Eye (tissue), 1 donor: ENCODE measurements at places on chromosomes 5 and 9.

- no peak for DNase-seq
Measured at GRCh38 chr5:28305891-28306290, 1267.5 kb upstream of the CDH9 start.

DNA sequence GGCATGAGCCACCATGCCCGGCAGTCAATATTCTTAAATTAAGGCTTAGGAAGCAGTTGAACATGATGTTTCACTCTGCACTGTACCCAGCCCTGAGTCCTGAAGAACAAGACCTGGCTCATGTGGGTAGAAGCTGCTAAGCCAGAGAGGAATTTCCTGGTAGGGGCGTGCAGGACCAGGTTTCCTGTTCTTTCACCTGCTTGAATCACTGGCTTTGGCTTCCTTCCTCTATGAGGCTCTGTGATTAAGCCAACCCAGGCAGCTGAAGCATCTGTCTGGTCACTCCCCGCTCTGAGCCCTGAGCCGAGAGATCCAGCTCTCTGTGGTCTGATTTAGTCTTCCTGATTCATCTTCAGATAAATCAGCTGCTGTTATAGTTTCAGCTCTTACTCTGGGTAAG lies 29.1 kb downstream of the CFAP77 start:
- no peak for DNase-seq

- DNase-seq, result no peak
Measured at GRCh38 chr5:10489810-10490426, 48.2 kb downstream of the ROPN1L start.

- no peak for DNase-seq
Measured at GRCh38 chr9:27880156-27880555, 306.9 kb upstream of the C9orf72 start.

GRCh38 chr5:980966-981365 lies 27.6 kb upstream of the NKD2 start:
- peak; percentile 77 for DNase-seq

- no peak for DNase-seq
Measured at GRCh38 chr5:123131551-123132204, 42.6 kb downstream of the PRDM6 start.

DNA sequence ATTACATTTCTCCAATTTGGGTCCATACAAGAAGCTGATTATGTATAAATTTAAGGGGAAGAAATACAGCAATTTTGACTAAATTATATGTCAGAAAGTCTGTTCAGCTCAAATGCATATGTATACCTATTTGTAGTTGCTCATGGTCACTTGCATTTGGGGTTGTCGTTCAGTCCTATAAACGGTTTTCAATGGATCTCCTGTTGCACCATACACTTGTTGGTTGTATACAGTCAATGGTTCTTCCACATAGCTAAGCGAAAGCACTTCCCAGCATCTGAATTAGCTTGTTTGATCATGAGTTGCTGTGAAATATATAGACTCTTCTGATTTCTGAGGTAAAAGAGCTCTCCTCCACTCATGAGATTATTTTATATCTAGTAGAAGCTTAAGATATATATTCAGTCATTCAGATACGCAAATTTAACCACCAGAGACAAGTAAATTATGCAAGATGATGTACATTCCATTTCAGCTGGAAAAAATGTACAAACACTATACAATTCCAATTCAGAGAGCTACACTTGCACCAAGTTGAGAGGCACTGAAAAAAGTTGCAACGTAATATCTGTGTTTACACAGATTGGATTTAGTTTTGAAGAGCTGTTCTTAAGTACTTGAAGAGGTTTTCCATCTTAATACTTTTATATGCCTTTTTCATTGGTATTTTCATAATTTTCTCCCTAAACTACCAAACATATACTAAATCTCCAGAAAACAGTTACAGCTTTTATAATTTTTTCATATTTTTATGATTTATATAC lies 64.4 kb upstream of the POU5F2 start:
- DNase-seq, result no peak

DNA sequence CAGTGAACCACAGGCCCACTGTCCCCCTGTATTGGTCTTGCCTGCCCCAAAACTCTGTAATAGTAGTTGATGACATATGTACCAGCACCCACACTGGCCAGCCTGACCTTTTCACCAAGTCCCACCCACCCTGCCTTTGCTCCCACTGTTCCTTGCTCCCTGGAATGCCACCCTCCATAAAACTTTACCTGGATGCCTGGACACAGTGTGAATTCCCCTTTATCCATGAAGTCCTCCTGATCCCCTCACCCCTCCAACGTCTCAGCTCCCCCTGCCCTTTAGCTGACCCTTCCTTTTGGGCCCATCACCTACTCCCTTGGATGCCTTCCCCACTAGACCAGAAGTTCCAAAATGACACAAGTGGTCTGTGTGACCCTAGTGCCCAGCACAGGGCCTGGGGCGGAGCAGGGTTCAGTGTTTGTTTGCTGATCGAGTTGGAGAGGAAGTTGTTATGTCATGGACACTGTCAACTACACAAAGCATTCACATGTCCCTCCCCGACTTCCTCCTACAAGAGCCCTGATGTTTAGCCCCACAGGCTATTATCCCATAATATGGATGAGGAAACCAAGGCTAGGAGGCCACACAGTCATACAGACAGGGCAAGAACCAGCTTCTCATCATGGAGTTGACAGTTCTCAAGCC lies 16.1 kb downstream of the AMBP start:
- DNase-seq, result no peak

GRCh38 chr5:113147537-113147936 lies 170.9 kb downstream of the DCP2 start:
- DNase-seq, result no peak

- no peak for DNase-seq
Measured at GRCh38 chr5:33509036-33509435, 68.3 kb downstream of the TARS1 start.
